Progenitor cell of endocrine pancreas (in vitro differentiated cells): ENCODE measurements at places on chromosomes 3 and 15. TPM values are rescaled to one million over a fixed set of nuclear protein-coding genes. Genes with fewer than 3 reads are reported as not detected.
A peak's percentile ranks its signal among the peaks of the same experiment; 100 is the strongest.

The FAM174B gene
- total RNA-seq: 33.4 and 37.0 TPM in 2 replicates

DNA sequence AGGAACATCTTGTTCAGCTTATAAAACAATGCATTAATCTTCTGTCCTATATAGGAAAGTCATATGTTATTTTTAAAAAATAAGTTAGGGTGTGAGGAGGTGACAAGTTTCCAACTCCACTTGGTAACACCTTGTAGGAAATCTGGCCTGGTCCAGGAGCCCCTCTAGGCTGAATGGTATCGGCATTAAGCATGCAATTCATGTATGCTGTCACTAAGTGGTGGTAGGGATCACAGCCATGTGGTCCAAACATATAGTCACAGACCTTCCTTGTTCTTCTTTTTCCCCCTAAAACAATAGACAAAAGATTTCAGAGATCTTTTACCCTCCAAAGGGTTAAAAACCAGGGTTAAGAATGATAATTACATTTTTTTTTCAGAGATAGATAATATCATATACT lies 4.2 kb upstream of the APBA2 start:
- peaks cover 6% of the 10 kb centered on the region for H3K4me1 ChIP-seq
- H3K4me3 ChIP-seq: no peak overlapping the region
- H3K27me3 ChIP-seq: peaks cover 8% of the 10 kb centered on the region
- no peaks in the 10 kb centered on the region for H3K36me3 ChIP-seq

DNA sequence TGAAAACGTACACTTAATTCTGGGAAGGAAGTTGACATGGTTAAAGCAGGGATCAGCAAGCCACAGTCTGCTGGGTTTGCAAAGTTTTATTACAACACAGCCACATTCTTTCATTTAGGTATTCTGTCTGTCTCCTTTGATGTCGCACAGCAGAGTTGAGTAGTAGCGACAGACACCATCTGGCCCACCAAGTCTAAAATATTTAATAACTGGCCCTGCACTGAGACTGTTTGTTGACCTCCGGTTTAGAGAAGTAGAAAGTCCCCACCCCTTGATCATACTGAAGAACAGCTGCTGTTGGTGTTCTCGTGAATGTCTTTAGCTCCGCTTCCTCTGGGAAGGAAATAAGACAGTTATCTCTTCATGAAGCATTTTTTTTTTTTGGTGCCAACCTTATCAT lies 66.2 kb downstream of the MCTP2 start:
- no peak overlapping the region for H3K4me3 ChIP-seq
- H3K27me3 ChIP-seq: no peaks in the 10 kb centered on the region
- no peak for DNase-seq
- no peak overlapping the region for H3K27ac ChIP-seq
- peaks cover 2% of the 10 kb centered on the region for H3K36me3 ChIP-seq
- no peaks in the 10 kb centered on the region for H3K4me1 ChIP-seq

DNA sequence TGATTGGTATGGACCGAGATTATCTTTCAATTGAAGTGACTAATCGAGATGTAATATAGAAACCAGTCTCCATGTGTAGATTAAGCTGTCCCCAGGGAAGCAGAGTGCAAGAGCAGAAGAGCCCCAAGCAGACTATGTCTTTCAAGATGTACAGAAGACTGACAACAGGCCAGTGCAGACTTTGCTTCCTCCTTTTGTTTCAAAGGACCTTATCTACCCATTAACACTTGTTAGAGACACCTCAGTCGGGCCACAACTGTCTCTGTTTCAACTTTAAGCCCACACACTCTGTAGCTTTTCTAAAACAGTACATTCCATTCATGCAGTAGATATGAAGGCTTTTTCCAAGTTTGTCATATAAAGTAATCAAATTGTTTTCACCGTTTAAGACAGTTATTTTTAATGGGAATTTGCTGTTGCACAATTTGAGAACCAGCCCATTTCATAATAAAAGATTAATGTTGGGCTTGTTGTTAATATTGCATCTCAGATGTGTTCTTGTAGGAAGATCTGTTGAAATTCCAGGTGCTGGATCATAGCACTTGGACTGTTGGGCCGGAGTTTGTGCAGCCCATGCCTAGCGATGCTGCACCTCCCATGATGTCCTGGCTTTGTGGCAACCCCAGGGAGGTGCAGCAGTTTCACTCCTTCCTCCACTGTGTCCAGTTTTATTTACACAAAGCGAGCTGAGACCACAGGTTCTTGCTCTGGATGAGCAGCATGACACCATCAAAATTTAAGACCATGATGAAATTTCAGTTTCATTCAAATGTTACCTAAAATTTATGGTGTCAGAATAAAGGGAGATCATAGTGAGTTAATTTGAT lies 12.4 kb downstream of the GORASP1 start:
- DNase-seq: no peak
- H3K4me3 ChIP-seq: no peak overlapping the region
- H3K36me3 ChIP-seq: peaks cover 25% of the 10 kb centered on the region
- peaks cover 4% of the 10 kb centered on the region for H3K4me1 ChIP-seq
- H3K27ac ChIP-seq: no peak overlapping the region

The GOLGA6D gene
- 0.13 TPM in 1 of 2 replicates, not detected in the other for total RNA-seq

GRCh38 chr15:58752716-58753115 lies 3.2 kb upstream of the ADAM10 start:
- DNase-seq: no peak
- no peak overlapping the region for H3K27ac ChIP-seq
- no peaks in the 10 kb centered on the region for H3K36me3 ChIP-seq
- no peak overlapping the region for H3K4me3 ChIP-seq
- H3K4me1 ChIP-seq: peaks cover 9% of the 10 kb centered on the region
- no peaks in the 10 kb centered on the region for H3K27me3 ChIP-seq

The STARD5 gene
- total RNA-seq: 3.0 and 4.0 TPM in 2 replicates

The SPESP1 gene
- total RNA-seq: not detected in 2 replicates

DNA sequence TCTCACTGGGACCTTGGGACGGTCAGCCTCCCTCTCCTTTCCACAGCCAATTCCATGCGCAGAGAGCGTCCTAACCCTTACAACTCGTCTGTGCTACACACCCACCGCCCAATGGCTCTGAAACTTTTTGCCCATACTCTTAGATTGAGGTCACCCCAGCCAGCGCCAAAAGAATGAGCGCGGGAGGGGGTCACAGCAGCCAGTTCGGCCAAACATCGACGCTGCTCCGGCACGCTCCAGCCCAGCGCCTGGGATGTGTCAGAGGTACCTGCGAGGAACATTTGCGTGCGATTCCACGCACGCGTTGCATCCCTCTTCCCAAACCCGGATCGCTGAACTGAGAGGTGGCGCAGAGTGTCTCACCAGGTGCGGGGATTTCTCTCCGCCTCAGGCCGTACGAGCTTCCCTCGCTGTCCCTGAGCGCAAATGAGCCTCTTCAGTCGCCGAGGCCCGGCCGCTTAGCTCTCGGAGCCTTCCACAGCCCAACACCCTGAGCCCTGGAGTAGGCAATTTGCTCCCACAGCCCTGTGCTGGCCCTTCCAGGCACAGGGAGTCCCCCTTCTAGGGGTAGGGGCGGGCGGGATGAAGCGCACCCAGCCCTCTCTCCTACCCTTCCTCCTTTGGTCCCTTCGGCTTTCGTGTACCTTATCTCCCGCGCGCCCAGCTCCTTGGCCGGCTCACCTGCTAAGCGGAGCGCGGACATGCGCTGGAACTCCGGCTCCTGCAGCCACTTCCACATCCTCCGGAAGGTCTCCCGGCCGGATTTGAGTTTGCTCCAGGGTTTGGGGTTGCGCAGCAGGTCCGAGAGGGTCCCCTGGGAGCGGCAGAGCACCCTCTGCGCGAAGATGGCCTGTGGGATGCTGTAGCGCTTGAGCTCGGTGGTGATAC lies 1.8 kb downstream of the ONECUT1 start:
- H3K27me3 ChIP-seq: no peaks in the 10 kb centered on the region
- H3K36me3 ChIP-seq: peaks cover 51% of the 10 kb centered on the region
- peak overlapping the region; percentile 96 for H3K4me3 ChIP-seq
- DNase-seq: no peak
- peaks cover 17% of the 10 kb centered on the region for H3K4me1 ChIP-seq

The RBP2 gene
- not detected in 2 replicates for total RNA-seq

- H3K27ac ChIP-seq: no peak overlapping the region
- no peaks in the 10 kb centered on the region for H3K27me3 ChIP-seq
These were observed 578.4 kb downstream of the ZIC1 start for GRCh38 chr3:147987549-147987948.

GRCh38 chr3:43296565-43296964 lies 10.2 kb downstream of the SNRK start:
- H3K36me3 ChIP-seq: no peaks in the 10 kb centered on the region
- DNase-seq: no peak
- H3K27ac ChIP-seq: no peak overlapping the region
- no peaks in the 10 kb centered on the region for H3K27me3 ChIP-seq
- peaks cover 22% of the 10 kb centered on the region for H3K4me1 ChIP-seq
